ENCODE measurements at places on chromosomes 7 and 10.

DNA sequence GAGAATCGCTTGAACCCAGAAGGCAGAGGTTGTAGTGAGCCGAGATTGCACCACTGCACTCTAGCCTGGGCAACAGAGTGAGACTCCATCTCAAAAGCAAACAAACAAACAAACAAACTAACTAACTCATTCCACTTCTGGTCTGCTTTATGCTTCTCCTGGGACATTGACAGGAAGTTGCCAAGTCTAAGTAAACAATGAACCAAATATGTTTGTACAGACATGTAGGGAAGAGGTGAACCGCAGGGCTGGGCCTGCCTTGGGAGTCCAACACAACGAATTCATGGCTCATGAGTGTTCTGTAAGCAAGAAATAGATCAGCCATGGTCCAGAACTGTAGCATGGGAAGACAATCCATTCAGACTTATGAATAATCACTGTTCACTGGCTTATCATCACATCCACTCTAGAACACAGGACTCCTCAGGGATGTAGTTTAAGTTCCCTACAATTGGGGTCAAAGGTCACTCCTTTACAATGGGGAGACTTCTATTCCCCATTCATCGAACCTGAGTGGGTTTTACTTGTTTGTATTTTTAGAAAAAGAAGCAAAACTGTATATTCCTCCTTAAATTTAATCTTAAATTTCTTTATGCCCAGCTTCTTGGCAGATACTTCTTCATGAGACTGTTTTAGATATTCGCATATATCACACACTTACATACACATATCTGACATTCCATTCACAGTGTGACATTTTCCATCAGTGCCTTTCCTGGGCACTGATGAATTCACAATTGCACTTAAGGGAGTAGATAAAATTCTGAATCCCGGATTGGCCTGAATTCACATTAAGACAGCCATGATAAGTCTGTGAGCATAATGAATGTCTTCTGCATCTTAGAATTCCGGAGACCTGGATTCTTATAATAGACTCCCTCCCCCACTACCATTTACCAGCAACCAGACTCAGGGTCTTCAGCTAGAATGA, 159.1 kb upstream of the EEPD1 start:
- DNase-seq: no peak

DNA sequence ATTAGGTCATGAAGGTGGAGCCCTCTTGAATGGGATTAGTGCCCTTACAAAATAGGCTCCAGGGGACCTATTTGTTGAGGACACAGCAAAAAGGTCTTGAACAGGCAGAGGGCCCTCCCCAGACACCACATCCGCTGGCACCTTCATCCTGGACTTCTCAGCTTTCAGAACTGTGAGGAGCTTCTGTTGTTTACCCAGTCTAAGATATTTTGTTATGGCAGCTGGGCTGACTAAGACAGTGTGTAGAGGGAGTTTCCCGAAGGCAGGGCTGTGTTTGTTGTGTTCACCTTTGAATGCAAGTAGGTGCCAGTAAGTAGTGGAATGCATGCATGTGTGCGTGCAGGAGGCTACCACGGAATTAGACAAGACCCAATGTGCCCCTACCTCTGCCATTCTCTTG, 106.7 kb downstream of the PTPRE start:
- DNase-seq: no peak

DNA sequence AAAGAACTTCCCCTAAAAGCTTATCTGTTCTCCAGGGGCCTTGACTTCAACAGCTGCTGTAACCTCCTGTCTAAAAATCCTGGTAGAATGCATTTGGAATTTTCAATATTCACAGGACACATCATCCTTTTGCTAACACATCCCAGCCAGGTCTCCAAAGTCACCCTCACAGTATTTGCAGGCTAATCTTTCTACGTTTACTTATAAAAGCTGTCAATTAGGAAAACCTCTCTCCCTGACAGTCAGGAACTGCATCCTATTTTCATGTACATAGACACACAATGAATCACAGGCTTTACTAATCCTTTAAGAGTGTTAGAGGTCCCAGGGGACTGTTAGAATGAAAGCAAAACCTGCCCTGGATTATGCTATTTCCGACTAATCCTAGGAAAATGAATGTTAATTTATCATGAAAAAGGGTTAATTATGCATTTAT, 102.2 kb downstream of the GFRA1 start:
- DNase-seq: no peak

DNA sequence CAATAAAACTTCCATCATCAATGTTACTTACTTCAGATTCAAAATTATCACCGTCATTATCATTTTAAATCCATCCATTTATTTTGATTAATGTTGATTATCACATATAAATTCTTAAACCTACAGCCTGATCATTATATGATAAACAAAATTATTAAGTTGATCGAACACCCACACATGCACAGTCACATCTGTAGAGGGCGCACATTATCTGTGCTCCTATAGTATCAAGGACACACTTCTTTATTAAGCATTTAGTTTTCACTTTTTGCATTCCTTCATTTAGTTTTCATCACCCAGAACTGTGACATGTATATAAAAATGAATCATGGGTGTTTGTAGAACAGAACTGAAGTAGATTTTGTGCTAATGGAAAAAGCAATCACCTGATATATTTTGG, 26.2 kb upstream of the ZNF716 start:
- no peak for DNase-seq

- no peak for DNase-seq
Observed at GRCh38 chr7:19677180-19677579, 31.7 kb downstream of the POLR1F start.

- no peak for DNase-seq
Observed at GRCh38 chr7:140639366-140640053, 1.1 kb downstream of the DENND2A start.

DNA sequence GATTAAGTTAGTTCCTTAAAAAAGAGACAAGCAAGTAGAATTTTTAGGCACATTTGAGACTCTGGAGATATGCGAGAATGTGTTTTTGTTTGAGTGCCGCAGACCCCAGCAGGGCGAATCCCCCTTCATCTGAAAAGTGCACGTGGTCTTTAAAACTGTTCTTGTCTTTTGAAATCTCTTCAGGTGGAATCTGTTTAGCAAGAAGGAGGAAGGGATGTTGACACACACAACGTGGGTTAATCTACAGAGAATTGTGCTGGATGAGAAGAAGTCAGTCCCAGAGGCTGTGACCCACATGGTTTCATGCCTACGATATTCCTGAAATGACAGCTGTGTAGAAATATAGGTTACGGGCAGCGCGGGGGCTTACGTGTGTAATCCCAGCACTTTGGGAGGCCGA, 27.1 kb upstream of the ZFAND2A start:
- DNase-seq: no peak

- no peak for DNase-seq
Observed at GRCh38 chr10:74906611-74907198, 80.3 kb downstream of the KAT6B start.

GRCh38 chr7:155427411-155428038, 30.4 kb upstream of the EN2 start:
- DNase-seq: no peak

DNA sequence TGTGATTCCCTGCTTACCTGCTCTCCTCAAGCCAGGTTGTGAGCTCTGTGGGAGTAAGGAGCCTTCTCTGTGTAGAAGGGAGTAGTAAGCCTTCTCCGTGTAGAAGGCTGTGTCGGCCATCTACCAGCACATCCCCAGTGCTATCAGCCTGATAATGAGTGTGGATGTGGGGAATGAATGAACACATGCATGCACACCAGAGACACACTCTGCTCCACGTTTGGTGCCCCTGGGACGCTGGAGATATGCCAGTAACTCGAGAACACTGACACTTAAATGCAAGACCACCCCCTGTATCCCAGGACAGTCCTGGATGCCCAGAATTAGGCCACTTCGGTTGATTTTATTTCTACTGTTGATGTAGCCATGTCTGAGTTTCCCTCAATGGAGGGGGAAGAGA, 21.1 kb upstream of the GPR26 start:
- no peak for DNase-seq

- no peak for DNase-seq
Observed at GRCh38 chr10:34172936-34173533, 642.1 kb downstream of the PARD3 start.

GRCh38 chr7:85462671-85463070, 275.8 kb upstream of the SEMA3D start:
- no peak for DNase-seq

DNA sequence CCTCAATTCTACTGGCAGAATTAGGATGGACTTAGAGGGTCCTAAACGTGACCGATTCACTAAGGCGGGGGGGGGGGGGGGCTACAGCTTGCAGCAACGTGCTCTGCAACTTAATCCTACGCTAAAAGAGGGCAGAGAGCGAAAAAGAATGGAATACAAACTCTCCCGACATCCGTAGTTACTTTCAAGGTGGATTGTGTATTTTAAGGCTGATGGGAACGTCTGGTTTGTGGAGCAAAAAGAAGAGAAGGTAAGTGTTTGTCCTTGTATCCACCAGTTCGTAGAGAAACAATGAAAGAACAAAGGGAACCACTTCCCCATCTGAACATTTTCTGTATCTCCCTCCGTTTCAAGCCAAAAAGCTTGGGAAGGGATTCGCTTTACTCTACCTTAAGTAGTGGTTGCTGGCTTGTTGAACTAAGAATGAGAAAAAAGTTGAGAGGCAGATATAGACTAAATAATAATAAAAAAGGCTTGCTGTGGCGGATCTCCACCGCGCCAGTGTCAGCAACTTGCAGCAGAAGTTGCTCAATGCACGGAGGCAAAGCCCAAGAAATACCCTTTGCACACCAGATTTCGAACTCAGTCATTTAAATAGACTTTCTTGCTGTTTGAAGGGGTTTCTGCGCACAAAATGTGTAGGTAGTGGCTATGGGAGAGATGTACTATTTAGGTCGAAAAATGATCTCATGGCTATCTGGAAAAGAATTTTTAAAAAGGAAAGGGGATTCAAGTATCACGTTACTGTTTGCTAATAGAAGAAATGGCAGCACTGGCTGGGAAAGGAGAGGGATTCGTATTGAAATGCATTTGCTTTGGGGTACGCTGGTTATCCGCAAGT, 736 bp downstream of the SKIDA1 start:
- DNase-seq: no peak

GRCh38 chr7:112986256-112987031, 100.2 kb downstream of the GPR85 start:
- DNase-seq: no peak

- no peak for DNase-seq
Observed at GRCh38 chr7:10708447-10708846, 265.2 kb upstream of the PHF14 start.

- no peak for DNase-seq
Observed at GRCh38 chr10:70087616-70088307, 35.1 kb downstream of the MACROH2A2 start.

DNA sequence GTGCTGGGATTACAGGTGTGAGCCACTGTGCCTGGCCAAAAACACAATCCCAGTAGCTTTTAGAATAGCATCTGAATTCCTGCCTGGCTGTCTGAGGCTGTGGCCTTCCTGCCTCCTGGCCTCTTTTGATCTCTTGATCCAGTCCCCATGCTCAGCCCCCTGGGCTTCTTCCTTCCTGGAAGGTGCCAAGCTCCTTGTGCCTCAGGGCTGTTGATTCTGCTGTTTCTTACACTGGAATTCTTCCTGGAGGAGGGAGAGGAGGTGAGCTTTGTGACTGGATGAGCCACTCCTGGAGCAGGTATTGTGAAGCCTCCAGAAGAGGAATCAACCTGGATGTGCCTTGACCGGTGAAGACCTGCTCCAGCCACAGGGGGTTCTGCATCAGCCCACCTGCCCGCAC, 17.3 kb upstream of the MKI67 start:
- DNase-seq: no peak

GRCh38 chr7:111108496-111108895, 17.6 kb downstream of the LRRN3 start:
- DNase-seq: no peak

DNA sequence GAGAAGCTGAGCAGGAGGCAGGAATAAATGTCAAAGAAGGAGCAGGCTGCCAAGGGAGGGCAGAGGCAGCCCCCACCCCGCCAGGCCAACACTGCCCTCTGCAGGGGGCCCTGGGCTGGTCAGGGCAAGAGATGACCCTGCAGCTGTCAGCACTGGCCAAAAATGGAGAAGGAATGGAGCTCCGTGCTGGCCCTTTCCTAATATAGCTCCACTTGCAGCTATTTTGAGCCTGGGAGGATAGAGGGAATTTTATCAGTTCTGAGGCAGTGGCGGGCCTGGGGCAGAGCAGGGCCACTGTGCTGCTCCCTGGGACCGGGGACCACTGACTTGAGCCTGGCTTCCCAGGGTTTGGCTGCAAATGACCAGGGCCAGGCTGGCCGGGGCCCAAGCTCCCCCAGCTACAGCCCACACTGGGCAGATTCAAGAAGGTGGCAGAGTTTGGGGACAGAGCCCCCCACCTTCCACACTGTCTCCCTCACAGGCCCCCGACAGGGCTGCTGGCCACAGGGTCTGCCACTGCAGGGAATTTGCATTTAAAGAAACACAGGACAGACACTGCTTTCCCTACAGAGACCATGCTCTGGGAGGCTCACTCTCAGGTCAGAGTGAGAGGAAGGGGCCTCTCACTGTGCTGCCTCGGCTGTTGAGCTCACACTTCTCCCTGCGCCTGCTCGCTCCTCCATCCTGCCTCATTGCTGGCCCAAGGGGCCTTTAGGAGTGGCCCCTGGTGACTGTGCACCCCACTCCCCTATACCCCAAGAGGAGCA, 16.2 kb downstream of the LDB3 start:
- no peak for DNase-seq

GRCh38 chr10:71502190-71502589, 105.5 kb downstream of the CDH23 start:
- no peak for DNase-seq

DNA sequence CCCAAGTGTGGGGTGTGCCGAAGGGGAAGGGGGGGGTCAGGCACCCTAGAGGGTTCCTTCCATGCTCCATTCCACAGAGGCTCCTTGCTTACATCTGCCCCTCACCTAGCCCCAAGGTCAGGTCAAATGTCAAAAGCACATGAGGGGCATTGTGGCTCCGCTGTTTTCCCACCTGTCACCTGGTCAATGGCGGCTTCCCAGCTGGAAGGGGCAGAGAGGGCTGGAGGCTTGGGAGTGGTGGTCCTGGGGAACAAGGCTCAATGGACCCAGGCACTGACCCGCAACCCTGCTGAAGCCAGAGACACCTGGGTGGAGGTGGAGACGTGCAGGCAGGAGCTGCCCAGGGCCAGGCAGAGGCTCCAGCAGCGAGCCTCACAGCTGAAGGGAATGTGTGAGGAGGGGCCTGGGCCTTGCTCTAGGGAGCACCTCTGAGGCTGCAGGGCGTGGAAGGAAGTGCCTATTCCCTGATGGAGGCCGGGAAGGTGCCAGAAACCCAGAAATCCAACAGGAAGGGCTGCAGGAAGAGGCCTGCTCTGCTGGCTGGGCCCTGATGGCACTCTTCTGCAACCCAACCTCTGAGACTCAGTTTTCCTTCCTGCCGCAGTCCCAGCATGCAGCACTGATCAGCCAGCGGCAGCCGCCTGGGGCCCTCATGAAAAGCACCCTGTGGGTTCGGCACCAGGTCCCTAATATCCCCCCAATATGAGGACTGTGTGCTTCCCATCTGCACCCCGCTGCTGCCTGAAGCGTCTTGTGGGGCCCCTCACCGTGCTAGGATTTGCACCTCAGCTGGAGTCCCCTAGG, 16.0 kb downstream of the RASGEF1A start:
- no peak for DNase-seq

- no peak for DNase-seq
Observed at GRCh38 chr10:23780331-23780730, 341.5 kb downstream of the OTUD1 start.

- no peak for DNase-seq
Observed at GRCh38 chr7:41977151-41977651, 259.8 kb downstream of the GLI3 start.
